ENCODE measurements at places on chromosomes 3 and 15. TPM values are rescaled to one million over a fixed set of nuclear protein-coding genes. Genes with fewer than 3 reads are reported as not detected.

The SLC24A5 gene
- not detected for total RNA-seq

The SETD2 gene
- 34.7 TPM for total RNA-seq

The RAMAC gene
- 18.2 TPM for total RNA-seq

The SCAANT1 gene
- not detected for total RNA-seq

The IFT57 gene
- total RNA-seq = 35.3 TPM

The CHRFAM7A gene
- 1.0 TPM for total RNA-seq

The ROPN1 gene
- total RNA-seq = not detected

The ANKRD63 gene
- not detected for total RNA-seq

The GP5 gene
- total RNA-seq = 0.83 TPM

The COL6A6 gene
- not detected for total RNA-seq

The IL17RB gene
- total RNA-seq = not detected

The EIF4E3 gene
- total RNA-seq = 29.3 TPM

The GOLGA6L4 gene
- 1.3 TPM for total RNA-seq

The SOX14 gene
- total RNA-seq = not detected

The ITIH4 gene
- 5.5 TPM for total RNA-seq

The SLC22A13 gene
- 0.31 TPM for total RNA-seq

The ASB14 gene
- not detected for total RNA-seq

The FANCD2OS gene
- not detected for total RNA-seq

The TF gene
- total RNA-seq = 0.02 TPM

The AADAC gene
- total RNA-seq = not detected

The CP gene
- total RNA-seq = not detected

The SST gene
- not detected for total RNA-seq

The GLDN gene
- not detected for total RNA-seq

The HRH1 gene
- 0.34 TPM for total RNA-seq

The FRG2C gene
- not detected for total RNA-seq

The DZIP1L gene
- total RNA-seq = not detected

The C3orf49 gene
- total RNA-seq = not detected

The SLC24A1 gene
- total RNA-seq = 6.8 TPM

The SCAMP5 gene
- total RNA-seq = 0.65 TPM

All from activated CD8-positive, alpha-beta T cell treated with anti-CD3 and anti-CD28 coated beads for 36 hours (primary cell).